ENCODE measurements at places on chromosomes 4 and X. TPM values are rescaled to one million over a fixed set of nuclear protein-coding genes. Genes with fewer than 3 reads are reported as not detected.

The KCTD8 gene
- not detected for total RNA-seq

The EXOC1 gene
- 34.8 TPM for total RNA-seq

DNA sequence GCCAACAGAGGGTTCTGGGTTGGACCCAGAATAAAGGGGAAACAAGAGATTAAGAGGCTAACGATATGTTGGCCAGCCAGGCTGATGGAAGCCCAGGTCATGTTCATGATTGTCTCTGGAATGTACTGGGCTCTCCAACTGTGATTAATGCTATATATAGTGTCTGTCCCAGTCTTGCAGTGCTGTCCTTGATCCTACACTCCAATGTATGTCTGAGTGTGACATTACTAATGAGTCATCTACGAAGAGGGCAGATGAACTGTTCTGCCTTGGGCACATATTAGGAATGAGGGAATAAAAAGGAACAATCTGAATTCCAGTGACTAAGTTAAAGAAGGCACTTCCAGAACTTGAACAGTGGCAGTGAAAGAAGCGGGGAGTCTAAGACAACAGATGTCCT lies 142.1 kb downstream of the PDGFRA start:
- no peak for DNase-seq

- no peak for DNase-seq
Observed at GRCh38 chr4:65450899-65451298, 219.4 kb downstream of the EPHA5 start.

DNA sequence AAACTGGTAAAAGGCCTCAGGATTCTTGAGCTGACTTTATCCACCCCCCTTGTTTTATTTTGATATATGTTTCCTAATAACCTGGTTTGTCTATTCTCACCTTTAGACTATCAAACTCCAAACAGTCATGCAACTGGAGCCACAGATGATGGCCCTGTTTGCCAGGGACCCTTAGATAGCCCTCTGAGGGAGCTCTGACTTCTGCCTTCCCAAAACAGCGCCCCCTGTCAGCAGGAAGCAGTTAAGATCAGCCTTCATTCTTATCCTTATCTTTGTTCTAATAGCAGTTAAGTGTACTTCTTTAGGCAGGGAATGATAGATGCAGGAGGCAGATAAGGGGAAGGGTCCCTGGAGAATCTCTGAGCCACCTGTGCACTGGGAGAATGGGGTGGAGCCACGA lies 27.5 kb upstream of the CXCL13 start:
- DNase-seq, result no peak

DNA sequence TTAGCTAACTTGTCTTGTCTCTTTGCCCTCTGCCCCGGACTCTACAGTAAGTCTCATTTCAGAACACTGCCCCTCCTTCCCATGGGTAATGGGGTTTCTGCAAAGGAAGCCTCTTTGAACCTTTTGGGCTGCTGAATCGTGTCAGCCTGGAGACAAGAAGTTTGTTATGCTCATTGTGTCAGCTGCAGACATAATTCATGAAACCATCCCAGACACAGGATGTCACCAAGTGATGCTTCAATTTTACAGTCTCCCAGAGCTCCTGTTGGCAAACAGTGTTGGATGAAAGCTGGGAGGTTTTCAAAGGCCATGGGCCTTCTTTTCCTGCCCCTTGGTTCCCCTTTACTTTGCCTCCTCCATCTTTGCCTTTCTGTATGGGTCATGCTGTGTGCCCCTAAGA lies 223.1 kb upstream of the TAPT1 start:
- DNase-seq, result no peak

- DNase-seq, result no peak
Observed at GRCh38 chr4:142719854-142720541, 126.1 kb downstream of the INPP4B start.

DNA sequence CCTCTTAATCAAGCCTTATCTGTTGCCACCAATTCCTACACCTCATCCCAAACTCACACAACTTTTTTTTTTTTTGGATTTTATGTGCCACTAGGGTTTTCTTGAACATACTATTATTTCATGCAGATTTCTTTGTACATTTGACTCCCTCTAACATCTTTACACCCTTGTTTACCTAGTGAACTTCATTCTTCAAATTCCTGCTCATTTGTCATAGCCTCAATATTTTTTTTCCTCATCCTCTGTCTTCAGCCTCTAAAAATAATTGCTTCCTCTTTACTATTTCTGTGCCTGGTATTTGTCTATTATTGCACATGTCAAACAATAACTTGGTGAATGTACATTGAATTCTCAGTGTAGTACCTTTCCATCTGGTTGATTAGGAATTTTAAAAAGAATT lies 22.0 kb downstream of the NBDY start:
- no peak for DNase-seq

- DNase-seq, result no peak
Observed at GRCh38 chr4:58983887-58984286, 1873.7 kb upstream of the IGFBP7 start.

GRCh38 chr4:5050520-5051277 lies 581 bp upstream of the STK32B start:
- DNase-seq, result no peak

DNA sequence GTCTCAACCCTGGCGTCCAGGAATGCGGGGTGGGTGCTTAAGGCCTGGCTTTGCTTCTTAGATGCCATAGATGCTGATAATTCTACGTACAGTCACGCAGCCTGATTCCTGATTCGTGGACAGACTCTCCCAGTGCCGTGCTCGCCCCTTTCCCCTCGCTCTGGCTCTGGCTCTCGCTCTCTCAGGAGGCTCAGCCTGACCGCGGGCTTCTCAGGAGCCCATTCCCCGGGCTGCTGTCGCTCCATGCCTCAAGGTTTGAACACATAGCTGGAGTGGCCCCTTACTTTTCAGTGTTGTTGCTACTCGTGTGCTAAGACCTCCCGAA lies 59.2 kb upstream of the ZC4H2 start:
- no peak for DNase-seq

All from activated B cell treated with CpG ODN at 0.5 μM for 24 hours (primary cell).